ENCODE measurements at places on chromosomes 3 and 15.

GRCh38 chr3:112131111-112131510, 1.9 kb downstream of the GCSAM start:
- DNase-seq: no peak

DNA sequence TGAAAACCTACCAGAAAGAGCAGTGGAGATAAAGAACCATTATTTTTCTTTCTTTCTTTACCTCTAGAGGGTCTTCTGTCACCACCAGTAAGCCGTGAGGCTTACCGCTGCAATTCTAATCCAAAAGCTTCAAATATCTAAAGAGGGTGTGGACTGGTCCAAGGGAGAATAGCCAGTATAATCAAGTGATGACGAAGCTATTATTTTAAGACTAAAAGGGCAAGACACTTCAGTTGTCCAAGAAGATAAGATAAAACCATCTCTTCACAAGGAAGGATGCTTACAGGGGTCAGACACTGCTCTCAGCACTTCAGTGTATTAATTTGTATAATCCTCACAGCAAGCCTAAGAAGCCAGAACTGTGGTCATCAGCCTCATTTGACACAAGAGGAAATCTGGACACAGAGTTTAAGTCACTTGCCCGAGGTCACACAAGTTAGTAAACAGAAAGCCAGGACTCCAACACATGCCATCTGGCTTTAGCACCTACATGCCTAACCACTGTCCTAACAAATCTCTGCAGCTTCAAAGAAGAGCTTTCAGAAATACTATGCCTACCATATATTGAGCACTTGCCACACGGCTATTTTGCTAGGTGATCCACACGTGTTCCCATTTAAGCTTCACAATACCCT, 14.6 kb downstream of the HDC start:
- no peak for DNase-seq

GRCh38 chr3:131067983-131068382, 41.3 kb downstream of the NEK11 start:
- DNase-seq: no peak

GRCh38 chr3:61066800-61067199, 184.5 kb downstream of the FHIT start:
- peak; percentile 10 for DNase-seq

GRCh38 chr15:84981711-84982300, at the start of gene PDE8A:
Gene PDE8A (plus strand): TSS chr15:84981856. CDS start chr15:84982163, 307 bp downstream.
- DNase-seq: no peak

DNA sequence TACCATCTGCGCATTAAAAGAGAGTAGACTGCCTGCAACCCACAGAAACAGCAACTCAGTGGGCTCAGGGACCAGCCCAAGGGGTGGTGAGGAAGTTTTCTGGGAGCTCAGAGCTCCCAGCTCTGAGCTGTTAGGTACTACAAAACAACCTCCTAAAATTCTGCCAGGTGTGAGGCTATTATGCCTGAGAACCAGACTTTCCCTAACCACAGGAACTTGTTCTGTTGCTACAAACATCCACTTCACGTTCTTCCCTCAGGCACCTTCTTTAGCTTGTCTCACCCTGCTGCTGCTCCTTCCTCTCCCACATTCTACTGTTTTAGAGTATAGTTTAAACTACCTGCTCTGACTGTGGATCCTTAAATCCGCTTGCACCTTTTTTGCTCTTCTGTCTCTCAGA, 399.4 kb downstream of the ROBO1 start:
- no peak for DNase-seq

- DNase-seq: no peak
Observed at GRCh38 chr15:89489376-89489775, 7.0 kb downstream of the RHCG start.

GRCh38 chr15:42908538-42908937, 12.0 kb downstream of the TTBK2 start:
- DNase-seq: no peak

DNA sequence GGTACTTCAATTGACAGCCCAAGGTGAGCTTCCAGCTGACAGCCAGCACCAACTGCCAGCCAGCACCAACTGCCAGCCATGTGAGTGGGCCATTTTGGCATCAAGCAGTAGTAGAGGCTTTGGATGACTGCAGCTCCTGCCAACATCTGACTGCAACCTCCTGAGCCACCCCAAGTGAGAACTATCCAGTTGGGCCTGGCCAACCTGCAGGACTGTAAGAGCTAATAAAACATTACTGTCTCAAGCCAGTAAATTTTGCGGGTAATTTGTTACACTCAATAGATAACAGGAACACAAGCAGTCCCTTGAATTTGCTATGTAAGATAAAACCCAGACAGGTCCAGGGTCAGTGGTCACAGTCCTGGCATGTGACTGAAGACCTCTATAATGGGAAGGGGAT, 29.7 kb downstream of the EPHB1 start:
- no peak for DNase-seq

DNA sequence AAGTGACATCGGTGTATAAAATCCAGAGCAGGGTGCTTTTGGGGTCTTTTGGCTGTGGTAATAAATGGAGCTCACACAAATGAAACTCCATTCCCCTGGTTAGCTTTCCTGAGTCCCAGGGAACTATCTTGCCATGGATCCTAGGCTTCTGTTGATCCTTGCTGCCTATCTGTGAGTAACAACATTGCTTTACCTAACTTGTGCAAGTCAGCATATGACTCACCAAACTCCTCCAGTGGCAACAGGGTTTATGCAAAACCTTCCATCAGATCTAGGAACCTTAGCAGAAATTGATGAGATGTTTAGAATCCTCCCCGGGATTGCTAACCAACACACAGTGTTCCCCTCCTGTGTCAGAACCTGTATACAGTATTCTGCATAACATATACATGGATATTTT, 105.4 kb downstream of the SCAPER start:
- DNase-seq: no peak

- no peak for DNase-seq
Observed at GRCh38 chr3:59750391-59750790, 700.6 kb upstream of the CFAP20DC start.

- no peak for DNase-seq
Observed at GRCh38 chr15:47184003-47184907, 533.0 kb upstream of the SEMA6D start.

DNA sequence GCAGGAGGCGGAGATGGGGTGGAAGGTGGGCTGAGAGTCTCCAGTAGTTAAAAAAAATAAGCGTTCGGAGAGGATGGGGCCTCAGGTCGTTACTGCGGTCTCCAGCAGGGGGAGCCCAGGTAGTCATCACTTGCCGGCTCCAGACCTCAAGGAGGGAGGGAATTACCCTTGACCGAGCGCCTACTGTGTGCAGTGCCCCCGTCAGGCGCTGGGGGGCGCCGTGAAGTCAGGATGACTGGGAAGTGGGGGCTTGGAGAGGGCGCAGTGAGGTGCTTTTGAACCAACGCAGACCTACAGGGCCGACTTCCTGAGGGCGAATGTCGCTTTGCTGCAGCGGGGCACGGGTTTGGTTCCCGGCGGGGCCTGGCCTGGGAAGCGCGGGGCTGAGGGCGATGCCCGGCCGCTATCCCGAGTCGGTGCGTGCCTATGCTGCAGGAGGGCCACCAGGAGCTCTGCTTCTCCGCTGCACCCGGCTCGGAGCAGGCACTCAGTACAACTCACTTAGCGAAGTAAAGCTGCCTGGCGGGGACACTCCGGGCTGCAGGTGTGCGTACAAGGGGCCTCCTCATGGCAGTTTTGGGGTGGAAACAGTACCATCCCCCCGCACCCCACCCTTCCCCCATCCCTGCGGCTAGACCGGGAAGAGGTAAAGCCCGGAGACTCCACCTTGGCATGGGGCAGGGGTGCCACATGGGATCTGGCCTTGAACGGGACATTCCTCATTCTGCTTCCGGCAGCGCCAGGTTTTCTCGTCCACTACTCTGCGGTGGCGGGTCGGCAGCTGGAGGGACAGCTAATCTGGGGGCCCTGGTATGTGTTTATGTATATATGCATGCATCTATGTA, 79.8 kb downstream of the RHCG start:
- DNase-seq: peak; percentile 78

DNA sequence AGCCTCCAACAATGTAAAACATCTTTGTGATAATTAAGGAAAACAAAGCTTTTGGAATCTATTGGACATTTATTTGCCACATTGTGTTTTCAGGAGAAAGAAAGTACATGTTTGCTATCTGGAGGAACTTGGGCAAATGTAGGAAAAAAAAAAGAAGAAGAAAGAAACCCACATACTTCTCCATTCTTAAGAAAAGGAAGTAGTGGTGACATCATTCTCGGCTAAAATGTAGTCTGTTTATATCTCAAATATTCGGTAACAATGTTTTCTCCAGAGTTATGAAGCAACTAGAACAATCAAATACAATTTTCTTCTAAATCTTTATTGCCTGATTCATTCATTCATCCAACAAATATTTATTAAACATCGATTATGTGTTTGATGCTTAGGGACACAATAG, 2.3 kb upstream of the TGFBR2 start:
- DNase-seq: no peak

DNA sequence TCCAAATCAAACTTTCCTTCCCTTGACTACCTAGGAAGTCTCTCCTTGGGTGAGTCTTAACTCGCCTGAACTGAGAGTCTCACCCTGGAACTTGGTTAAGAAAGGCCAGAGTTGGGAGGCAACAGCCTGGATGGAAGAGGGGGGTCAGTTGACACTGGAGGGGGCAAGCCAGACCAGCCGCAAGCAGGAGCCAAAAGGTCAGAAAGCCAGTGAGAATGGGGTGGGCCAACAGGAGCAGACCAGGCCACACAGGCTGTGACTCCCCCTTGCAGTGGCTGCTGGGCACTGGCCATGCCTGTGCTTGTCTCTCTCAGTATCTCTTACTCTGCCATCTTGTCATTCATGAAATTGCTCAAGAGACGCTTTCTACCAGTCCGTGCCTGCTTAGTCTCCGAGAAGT, 32.9 kb downstream of the CRTC3 start:
- no peak for DNase-seq

DNA sequence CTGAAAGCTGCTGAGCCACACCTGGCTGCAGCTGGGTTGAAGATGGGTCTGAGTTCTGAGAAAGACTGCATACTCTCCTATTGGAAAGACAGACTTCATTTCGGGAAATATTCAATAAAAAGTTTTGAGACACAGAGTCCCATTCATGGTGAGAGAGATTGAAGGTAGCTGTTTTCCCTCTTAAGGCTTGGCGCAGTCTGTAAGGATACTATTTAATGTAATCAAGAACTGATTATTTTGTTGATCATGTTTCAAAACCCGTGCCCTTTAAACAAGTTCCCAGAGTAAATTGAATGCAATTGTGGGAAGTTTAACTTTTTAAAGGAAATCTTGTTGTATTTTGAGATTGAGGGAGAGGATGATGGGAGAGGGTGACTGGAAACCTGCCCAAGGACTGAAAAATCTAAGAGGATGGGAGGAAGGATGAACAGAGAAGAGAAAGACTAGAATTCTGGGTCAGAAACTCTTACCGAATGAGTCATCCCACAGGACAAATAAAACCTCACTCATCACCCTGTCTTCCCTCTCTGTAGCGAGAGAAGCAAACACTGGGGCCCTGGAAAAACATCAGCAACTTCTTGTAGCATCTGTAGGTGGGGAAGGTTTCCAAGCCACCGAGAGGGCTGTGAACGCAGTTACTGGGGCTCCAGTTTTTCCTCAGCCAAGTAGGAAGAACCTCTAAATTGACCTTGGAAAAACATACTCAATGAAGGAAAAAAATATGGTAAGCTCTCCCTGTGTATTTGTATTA, 193.2 kb upstream of the TPRG1 start:
- DNase-seq: no peak
